Progenitor cell of endocrine pancreas (in vitro differentiated cells): ENCODE measurements at places on chromosomes 5 and 9.

- DNase-seq: no peak
Observed at GRCh38 chr9:131641618-131642495, 96.5 kb downstream of the PRRT1B start.

DNA sequence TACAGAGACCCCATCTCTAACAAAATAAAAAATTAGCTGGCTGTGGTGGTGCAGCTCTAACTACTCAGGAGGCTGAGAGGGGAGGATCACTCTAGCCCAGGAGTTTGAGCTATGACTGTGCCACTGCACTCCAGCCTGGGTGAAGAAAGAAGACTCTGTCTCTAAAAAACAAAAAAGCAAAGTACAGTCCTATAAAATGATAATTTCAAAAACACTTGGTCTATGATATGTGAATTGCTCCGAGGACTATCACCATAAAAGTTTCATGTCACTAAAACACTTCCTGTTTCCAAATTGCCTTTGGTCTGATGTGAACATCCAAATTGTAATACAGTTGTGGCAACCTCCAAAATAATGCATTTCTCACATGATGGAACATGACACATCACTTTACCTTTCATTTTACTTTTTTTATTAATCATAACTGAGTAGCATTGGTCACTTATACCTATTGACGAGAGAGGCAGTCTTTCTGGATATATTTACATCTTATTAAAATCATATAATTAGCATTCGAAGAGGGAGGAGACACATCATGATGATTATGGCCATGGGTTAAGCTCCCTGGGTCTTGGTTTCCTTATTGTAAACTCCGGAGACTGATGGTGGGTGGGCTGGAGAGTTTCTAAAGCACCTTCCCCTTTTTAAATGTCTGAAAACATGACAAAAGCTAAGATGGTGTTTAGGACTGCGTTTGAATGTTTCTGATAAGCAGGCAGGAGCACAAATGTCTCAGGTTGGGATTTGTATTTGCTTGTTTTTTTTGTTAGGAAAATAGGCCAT is 25.8 kb upstream of the CD180 start:
- no peak for DNase-seq

DNA sequence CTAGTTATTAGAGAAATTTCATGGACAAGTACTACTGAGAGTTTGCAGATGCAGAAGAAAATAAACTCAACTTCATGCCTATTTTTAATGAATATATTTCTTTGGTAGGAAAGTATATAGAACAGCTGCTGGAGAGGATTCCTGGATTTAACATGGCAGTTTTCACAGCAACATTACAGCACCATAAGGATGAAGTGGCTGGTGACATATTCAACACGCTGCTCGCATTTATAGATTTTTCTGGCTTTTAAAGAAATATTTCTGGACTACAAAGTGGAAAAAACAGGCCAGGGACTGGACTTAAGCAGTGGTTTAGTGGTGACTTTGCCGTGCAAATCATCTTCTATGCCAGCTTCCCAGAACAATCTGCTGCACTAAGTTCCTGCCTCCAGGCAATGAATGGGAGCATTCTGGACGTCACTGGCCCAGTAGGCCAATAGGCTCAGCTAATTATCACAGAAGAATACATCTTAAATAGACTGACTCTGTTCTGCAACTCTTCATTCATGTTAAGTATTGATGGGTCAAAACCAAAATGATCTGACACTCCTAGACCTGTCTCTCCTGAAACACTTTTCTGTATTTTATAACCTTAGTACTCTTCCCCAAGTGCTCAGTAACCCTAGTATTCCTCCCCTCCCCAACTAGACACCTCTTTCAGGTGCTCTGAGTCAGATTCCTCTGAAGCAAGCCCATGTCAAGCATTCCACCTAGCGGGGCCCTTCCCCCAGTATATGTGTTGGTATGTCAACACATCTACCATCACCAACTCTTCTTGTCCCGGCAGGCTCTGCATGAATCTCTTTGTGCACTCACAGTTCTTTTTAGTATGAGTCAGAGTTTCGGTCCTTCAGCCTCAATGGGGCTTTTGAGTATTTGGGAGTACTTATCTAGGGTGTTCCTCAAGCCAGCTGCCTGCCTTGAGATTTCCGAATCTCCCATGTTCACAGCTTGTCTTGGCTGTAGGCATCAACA is 625.5 kb downstream of the CHSY3 start:
- no peak for DNase-seq

GRCh38 chr5:109224276-109224882 is 185.4 kb downstream of the PJA2 start:
- DNase-seq: no peak

DNA sequence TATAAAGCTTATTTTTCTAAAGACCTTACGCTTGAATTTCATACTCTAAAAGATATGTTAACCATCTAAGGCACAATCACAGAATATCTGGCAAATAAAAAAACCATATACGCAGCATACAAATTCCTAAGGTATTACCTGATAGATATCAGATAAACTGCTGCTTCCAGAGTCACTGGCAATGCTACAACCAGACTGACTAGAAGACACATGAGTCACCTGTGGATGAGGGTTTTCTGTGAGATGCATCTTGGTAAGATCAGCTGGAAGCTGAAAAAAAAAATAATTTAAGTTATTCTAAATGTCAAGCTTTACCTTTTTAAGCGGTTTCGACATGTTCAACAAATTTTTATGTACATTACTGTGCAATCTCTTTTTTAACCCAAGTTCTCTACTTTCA is 113.8 kb downstream of the RAPGEF6 start:
- no peak for DNase-seq

- no peak for DNase-seq
Observed at GRCh38 chr5:4018007-4018406, 422.4 kb downstream of the IRX1 start.

DNA sequence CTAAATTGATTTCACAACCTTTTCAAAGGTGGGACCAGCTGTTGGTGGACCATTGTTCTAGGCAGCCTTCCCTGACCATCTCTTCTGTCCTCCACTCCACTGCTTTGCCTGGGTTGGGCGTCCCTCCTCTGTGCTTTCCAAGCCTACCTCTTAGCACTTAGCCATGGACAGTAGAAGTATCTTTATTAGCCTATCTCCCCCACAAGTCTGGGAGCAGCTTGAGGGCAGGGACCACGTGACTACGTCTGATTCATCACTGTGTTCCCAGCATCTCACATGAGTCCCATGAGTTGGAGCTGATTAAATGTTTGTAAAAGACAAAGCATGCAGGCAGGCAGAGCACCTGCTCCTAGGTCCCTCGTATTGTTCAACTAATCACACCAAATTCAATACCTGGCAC is 20.9 kb downstream of the MORN5 start:
- DNase-seq: no peak

- DNase-seq: no peak
Observed at GRCh38 chr9:35001803-35002502, 12.4 kb downstream of the DNAJB5 start.

- no peak for DNase-seq
Observed at GRCh38 chr9:114112778-114113584, 13.9 kb upstream of the KIF12 start.

DNA sequence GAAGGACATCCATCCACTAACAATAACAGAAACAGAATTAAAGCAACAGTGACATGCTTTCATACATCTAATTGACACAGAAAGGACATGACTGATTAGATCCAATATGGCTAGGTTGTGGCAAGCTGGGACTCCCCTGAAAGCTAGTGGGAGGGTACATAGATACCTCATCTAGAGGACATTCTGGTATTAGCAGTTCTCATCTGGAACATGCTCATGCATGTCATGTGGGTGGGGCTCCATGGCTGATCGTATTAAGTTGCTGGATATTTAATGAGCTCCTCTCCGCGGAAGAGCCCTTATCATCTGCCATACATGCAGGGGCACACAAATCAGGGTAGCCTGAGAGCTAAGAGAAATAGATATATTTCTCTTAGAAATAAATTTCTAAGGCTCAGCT is 358.9 kb downstream of the ICE1 start:
- DNase-seq: no peak

DNA sequence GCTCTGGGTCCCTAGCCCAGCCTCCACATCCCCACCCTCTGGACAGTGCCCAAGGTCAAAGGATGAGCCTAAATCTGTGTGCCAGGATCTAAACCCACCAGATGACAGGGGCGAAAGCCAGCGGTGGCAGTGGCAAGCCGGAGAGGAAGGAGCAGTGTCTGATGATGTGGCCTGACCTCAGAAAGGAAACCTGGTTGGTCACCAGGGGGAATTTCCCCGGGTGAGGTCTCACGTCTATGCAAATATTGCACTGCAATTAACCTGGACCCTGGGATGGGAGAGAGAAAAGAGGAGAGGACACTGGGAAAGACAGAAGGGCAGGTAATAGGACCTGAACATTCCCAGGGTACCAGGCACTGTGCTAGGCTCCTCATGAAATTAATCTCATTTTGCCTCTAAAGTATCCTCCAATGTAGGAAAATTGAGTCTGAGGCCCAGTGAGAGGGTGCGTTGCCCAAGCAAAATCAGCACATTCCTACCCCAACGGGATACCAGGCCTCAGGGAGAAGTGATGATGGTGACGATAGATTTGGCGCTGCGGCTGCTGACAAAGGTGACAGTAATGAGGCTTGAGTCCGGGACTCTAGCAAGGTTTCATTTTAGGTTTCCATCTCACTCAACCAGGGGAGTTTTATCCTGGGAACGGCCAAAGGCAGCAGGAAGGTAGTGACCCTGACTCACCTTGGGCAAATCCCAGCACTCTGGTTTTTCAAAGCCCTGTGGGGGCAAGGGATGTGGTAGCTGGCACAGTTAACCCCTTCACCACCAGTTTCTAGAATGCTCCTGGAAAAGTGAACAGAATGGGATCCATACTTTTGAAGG is 13.4 kb upstream of the TNIP1 start:
- no peak for DNase-seq

DNA sequence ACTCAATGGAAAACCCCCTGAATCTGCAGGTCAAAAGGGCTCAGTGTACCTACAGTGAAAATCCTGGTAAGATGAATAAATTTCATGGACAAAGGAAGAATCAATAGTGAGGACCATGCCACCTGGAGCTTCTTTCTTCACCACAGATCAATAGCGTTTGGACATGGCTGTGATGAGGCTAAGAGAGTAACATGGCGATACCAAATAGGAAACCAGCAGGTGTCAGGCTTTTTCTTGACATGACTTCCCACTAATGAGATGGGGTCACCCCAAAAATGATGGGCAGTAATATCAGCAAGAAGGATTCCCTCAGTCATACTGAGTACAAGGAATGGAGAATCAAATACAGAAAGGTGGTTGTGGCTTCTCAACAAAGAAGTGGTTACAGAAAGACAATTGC is 208.5 kb upstream of the PLPPR1 start:
- DNase-seq: no peak

DNA sequence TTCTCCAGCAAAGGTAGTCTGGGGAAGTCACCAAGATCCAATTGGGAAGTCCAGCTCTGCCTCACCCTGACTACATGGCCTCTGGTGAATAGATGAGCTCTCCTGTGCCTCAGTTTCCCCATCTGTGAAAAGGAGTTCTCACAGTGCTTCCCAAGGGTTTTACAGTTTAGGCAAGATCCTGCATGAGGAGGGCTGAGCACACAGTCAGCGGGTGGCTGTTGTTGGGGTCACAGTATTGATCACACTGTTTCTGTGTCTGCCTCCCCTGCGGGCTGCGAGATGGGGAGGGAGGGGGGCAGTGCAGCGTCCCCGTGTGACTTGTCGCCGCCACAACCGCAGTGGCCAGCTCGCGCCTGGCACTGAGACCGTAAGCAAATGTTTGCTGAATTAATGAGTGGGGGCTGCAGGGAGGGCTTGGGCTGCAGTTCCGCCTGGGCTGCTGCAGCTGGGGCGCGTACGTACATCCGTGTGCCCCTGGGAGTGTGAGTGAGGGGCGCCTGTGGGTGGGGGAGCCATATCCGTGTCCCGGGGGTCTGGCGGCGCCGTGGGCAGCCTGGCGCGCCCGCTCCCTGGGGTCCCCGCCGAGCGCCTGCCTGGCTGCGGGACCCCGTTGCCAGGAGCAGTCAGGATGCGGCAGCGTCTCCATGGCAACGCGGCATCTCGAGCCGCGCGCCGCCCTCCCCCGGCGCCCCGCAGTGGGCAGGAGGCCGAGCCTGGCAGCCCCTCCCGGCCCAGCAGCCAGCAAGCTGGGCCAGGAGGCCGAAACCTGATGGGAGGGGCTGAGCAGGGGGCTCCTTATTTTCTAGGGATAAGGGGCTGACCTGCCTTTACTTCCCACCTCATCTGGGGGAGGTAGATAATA is 31.4 kb upstream of the PSD2 start:
- no peak for DNase-seq

DNA sequence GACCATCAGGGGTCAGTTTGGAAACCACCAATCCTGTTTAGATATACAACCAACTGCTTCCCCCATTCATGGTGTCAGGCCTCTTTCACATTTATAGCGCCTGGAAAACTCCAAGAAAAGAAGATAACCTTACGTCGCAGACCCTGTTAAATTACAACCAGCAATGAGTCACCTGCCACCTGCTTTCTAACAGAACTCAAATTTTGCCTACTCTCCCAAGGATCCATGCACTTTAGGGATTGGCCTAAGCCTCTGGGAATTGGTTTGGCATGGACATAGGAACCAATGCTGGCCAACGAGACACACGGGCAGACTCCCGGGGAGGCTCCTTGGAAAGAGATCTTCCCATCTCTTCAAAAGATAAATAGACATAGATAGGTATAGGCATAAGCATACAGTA is 87.0 kb downstream of the FEM1C start:
- DNase-seq: no peak

- no peak for DNase-seq
Observed at GRCh38 chr5:3596857-3597166, 1.2 kb downstream of the IRX1 start.

DNA sequence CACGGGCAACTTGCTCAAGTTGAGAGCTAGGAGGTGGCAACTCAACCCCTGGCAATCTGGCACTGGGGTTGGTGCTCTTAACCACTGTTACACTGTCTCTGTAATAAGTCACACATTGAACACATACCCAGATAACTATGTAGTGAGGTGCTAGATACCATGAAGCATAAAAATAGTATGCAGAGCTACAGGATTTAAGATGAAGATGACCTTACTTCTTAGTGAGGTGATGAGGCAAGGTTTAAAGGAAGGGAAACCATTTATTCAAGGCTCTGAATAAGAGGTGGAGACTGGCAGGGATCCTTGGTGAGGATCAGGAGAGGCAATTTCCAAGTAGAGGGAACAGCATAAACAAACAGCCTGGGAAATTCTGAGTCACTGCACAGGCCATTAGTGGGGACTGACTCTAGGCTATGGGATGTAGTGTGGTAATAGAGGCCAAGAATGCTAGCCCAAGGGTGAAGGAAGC is 67.6 kb upstream of the NR3C1 start:
- no peak for DNase-seq

- DNase-seq: no peak
Observed at GRCh38 chr5:116115163-116115562, 30.3 kb downstream of the COMMD10 start.
